ENCODE measurements at places on chromosomes 5 and 9.
A peak's percentile ranks its signal among the peaks of the same experiment; 100 is the strongest.

DNA sequence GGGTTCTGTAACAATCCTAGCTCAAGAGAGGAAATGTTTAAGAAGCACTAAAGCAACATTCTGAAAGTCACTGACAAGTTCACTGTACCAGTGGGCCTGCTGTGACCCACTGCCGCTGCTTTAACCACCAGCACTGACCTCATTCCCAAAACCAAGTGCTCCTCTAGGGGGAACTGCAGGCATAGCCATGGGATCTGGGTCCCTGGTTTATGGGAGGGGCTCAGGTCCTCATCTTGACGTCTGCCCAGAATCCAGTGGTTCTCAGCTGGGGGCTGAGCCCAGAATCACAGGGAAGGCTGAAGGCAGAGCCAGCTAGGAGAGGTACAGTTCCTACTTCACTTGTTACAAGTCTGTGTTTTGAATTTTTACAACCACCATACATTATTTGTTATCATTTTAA is 36.1 kb upstream of the SLC2A8 start:
- peak; percentile 41 for DNase-seq

- DNase-seq = peak; percentile 27
Observed at GRCh38 chr9:32550150-32550561, 2.0 kb upstream of the SMIM27 start.

GRCh38 chr9:98897745-98898144 is 46.0 kb upstream of the COL15A1 start:
- DNase-seq = no peak

- DNase-seq = no peak
Observed at GRCh38 chr5:67612961-67613360, 416.4 kb upstream of the CD180 start.

DNA sequence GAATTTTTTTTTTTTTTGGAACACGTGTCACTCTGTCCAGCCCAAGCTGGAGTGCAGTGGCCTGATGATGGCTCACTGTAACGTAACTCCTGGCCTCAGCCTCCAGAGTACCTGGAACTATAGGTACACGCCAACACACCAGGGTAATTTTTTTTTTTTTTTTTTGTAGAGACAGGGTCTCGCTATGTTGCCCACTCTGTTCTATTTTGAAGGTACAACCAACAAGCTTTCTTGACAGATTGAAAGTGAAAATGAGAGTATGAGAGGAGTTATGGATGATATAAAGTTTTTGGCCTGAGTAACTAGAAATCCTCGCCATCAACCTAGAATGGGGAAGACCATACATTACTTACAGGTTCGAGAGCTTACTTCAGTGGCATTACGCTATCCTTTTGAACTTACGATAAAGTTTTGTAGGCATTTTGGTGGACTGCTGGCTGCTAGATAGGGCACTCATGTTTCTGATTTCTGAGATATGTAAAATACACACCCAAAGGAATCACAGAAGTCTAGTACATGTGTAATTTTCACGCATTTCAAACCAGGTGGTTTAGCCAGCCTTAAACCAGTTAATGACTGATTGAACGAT is 806 bp upstream of the CDC42SE2 start:
- DNase-seq = peak; percentile 72

GRCh38 chr9:82584349-82584863 is 478.5 kb downstream of the RASEF start:
- no peak for DNase-seq

Data from SW480 (cell line).